SW 1271 (cell line): ENCODE measurements at places on chromosomes 2 and 18.

GRCh38 chr2:106115250-106115649 lies 78.9 kb downstream of the UXS1 start:
- DNase-seq: no peak

- peak; percentile 8 for DNase-seq
Measured at GRCh38 chr2:11248-11941, 34.9 kb downstream of the FAM110C start.

DNA sequence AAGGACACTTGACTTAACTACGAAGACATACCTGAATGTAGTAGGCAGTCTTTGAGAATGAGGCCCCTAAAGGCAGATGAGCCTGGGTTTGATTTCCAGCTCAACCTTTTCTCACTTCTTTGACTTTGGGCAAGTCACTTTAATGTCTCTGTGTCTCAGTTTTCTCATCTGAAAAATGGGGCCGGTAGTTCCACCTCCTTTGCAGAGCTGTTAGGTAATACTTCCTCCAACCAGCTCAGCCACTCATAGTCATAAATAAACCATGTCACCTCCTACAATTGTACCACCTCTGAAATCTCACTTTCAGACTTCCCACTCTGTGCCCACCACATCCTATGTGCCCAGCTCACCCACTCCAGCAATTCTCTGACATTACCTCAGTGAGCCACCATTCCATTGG lies 10.4 kb downstream of the ARHGAP25 start:
- DNase-seq: no peak

GRCh38 chr2:54569745-54570301 lies 113.7 kb downstream of the SPTBN1 start:
- no peak for DNase-seq

DNA sequence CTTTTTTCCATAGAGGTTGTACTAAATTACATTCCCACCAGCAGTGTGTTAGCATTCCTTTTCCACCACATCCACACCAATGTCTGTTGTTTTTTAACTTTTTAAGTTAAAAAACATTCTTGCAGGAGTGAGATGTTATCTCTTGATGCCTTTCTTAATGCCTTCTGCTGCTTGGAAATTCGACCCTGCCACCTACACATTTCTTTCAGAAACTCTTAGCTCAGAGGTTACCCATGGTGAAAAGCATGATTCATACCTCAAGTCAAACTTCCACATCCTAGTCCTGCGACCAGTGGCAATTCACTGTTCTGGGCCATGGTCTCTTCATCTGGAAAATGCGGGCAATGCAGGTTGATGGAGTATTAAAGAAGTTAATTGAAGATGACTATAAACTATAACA lies 12.7 kb upstream of the HNMT start:
- DNase-seq: no peak

DNA sequence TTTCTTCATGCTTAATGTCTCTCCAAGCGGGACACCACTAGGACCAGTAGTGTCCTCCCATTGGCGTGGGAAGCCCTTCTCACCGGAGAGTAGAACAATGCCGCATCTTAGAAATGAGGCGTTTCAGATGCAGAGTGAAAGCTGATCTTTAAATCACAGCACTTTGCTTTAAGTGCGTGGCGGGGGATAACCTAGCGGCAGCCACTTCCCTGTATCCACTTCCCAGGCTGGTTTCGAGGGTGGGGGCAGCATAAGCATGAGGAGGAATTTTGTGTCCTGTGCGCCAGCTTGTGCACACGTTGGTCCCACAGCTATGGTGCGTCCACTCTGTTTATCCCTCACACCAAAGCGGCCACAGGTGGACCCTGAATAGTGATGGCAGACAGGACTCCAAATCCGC lies 63.1 kb downstream of the MBP start:
- no peak for DNase-seq

- DNase-seq: no peak
Measured at GRCh38 chr18:58578835-58579560, 49.9 kb downstream of the ALPK2 start.

GRCh38 chr18:24795129-24795528 lies 334.7 kb downstream of the HRH4 start:
- DNase-seq: no peak

- no peak for DNase-seq
Measured at GRCh38 chr18:74400813-74401212, 56.3 kb downstream of the DIPK1C start.

GRCh38 chr2:184302506-184302905 lies 295.8 kb upstream of the ZNF804A start:
- DNase-seq: no peak

- no peak for DNase-seq
Measured at GRCh38 chr2:158482594-158482993, 25.8 kb downstream of the PKP4 start.

DNA sequence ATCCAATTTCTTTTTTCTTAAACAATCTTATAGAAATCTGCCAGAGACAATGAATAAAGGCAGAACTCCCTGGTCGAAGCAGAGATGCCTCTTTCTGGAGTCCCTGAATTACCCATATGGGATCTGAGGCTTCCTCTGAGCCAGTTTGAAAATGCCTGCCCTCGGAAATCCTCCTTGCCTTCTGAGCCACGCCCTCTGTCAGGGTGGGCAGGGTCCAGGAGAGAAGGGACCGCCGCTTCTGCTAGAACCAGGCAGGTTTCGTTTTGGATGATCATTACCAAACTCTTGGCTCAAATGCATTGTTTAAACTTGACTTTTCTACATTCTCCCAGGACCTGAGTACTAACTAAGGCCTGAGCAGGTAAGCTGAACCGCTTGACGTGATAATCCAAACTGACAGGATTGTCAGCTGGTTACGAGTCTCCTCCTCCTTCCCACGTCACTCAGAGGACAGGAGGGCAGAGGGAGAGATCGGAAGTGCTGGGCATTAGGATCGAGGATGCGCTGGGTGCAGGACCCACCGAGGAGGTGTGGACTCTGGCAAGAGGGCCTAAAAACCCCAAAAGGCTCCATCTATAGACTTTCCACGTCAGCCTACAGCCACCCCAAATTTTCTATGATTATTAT lies 128.4 kb downstream of the KLHL29 start:
- no peak for DNase-seq

DNA sequence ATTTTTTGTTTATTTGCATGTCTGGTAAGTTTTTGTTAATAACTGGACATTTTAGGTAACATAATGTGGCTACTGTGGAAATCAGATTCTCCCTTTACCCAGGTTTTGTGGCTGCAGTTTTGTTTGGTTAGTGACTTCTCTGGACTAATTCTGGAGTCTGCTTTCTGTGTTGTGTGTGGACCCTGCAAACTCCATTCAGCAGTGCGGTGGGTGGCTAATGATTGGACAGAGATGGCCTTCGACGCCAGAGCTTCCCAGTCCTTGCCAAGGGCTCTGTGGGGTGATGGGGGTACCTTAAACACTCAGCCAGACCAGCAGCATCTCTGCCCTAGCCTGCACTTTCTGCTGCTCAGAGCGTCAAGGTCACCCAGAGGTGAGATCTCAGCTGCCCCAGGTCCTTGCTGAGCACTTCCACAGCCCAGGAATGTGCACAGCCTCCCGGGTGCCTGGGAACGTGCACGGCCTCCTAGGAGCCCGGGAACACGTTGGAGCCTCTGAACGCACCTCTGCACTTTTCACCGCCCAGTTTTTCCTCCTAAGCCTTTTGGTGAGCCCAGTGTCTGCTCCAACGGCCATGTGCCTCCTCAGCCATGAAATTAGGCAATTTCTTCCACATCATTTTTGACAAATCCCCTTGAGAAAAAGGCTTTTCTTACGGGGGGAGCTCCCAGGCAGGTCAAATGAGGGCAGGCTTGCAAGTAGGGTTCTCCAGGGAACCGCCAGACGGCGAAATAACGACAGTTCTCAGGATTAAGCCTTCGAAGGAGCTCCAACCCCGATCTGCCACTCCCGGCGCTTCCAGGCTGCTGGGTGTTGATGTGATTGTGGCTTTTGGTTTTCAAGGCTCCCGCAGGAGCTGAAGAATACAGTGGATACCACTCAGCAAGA lies 35.2 kb upstream of the KLF11 start:
- no peak for DNase-seq

GRCh38 chr2:216408426-216409290 lies 3.6 kb upstream of the SMARCAL1 start:
- DNase-seq: no peak

- no peak for DNase-seq
Measured at GRCh38 chr2:211939177-211939576, 599.4 kb downstream of the ERBB4 start.

GRCh38 chr2:13758412-13758811 lies 874.1 kb upstream of the LRATD1 start:
- DNase-seq: no peak

DNA sequence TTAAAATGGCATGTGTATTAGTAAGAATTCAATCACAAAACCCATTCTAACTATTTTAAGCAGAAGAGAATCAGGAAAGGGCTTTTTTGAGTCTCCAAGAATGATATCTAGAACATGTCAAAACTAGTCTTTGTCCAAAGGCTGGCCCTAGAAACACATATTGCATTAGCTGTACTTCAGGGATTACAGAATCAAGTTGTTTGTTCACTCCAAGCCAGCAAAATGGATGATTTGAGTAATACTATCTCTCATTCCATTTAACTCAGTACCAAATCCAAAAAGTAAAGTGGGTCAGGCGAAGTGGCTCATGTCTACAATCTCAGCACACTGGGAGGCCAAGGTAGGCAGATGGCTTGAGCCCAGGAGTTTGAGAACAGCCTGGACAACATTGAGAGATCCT lies 41.3 kb downstream of the ATF2 start:
- DNase-seq: no peak

DNA sequence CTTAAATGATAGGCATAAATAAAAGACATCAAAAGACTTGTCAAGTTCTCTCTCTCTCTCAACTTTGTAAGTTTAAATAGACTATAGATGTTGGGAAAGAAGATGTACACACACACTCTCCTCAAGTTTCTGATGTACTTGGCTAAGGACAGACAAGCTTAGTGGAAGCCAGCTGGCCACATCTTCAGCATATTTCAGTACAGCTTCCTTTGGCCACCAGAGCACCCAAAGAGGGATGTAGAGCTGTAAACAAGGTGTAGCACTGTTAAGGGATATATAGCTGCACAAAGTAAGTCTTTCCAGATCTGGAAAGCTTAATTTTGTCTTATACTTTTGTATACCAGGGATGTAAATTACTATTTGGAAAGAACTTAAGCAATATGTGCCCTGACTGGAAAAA lies 64.3 kb upstream of the MSTN start:
- DNase-seq: no peak

DNA sequence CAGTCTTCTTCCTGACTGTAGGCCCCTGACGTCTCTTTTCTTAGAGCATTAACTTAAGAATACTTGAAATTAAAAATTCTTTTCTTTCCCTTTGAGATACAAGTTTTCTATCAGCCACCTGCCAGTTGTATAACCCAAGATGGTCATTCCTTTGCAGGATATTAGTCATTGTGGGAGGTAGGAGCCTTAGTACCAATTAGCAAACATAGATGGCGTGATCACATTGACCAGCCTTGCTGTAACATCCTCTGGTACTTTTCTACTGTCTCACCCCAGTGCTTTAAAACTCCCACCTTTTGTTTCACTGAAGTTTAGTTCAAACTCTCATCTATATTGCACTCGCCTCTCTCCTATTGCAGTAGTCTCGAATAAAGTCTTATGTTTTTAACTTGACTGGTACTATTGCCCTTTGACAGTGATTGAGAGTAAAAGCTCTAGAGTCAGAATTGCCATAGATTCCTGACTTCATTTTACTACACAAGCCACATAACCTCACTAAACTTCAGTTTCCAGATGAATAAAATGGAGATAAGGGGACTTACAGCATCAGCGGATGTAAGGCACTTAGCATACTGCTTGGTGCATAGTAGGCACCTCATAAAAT lies 74.1 kb downstream of the VRK2 start:
- no peak for DNase-seq

- DNase-seq: no peak
Measured at GRCh38 chr2:167715932-167716331, 531.5 kb downstream of the STK39 start.

GRCh38 chr2:42045848-42046748 lies 1.7 kb upstream of the PKDCC start:
- no peak for DNase-seq

DNA sequence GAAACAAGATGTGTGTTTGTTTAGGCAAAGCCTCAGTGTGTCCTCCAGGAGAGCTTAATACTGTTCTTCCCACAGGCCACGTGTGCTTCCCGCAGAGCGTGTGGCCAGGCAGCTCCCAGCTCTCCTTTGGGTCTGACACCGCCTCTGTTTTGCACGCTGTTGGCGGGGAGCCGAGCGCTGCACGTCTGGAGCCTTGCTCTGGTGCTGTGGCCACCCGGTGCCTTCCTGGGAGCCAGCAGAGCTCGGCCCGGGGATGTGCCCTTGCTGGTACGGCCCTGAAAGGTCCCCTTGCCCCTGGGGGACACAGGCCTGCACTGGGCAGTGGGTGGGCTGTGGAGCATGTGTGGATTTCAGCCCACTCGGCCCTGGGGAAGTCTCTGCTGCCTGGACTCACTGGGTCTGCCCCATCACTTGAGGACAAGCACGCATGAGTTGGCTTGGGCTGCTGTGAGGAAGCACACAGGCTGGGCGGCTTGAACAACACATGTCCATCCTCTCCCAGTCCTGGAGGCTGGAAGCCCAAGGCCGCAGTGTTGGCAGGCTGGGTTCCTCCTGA lies 160.7 kb upstream of the HDAC4 start:
- no peak for DNase-seq

DNA sequence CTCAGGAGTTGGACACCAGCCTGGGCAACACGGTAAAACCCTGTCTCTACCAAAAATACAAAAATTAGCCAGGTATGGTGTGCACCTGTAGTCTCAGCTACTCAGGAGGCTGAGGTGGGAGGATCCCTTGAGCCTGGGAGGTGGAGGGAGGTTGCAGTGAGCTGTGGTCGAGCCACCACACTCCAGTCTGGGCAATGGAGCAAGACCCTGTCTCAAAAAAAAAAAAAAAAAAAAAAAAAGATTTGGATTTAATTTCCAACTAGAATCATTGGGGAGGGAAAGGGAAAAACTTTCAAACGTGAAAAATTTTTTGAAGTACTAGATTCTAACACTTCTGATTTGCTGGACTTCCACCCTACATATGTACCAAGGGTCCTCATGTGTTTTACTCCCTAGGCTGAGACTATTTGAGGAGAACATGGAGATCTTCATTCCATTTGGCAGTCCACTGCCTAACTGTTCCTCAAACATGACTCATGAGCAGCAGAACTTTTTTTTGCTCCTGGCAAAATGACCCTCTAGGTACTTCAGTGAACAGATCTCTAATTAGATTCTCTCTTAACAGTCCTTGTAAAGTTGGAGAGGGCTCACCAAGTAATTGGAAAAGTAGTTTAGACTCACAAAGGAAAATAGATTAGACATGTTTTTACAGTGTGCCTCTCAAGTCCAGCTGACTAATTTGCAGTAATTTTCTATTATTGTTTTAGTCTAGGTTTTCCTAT lies 267.6 kb downstream of the METTL4 start:
- no peak for DNase-seq

DNA sequence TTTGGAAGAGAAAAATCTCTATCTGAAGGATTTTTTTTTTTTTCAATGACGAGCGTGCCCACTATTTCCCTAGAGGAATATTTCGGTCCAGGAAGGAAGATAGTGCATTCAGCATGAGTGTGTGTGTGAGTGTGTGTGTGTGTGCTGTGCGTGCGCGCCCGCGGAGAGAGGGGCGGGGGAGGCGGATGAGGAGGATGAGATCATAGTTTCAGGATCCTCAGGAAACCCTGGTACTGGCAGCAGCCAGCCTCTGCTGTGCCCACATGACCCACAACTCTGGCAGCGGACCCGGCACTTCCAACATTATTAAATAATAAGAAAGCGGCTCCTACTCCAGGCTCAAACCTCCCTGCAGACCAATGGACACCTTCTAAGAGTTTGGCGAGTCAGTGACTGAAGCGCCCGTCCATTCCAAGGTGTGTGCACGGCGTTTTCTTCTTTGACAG lies 217.0 kb upstream of the DTNA start:
- peak; percentile 44 for DNase-seq

- DNase-seq: no peak
Measured at GRCh38 chr18:69674292-69674877, 273.3 kb downstream of the CD226 start.
